ENCODE measurements at places on chromosomes 12 and 14. TPM values are rescaled to one million over a fixed set of nuclear protein-coding genes. Genes with fewer than 3 reads are reported as not detected.

The GZMH gene
- 6.6 TPM for polyA plus RNA-seq

The GNG2 gene
- 29.4 TPM for polyA plus RNA-seq

The NTN4 gene
- 39.0 TPM for polyA plus RNA-seq

The AMDHD1 gene
- 0.13 TPM for polyA plus RNA-seq

The RTN1 gene
- polyA plus RNA-seq = 0.93 TPM

The ARHGEF40 gene
- 34.3 TPM for polyA plus RNA-seq

The KRT71 gene
- not detected for polyA plus RNA-seq

The MYL2 gene
- polyA plus RNA-seq = not detected

The TMCC3 gene
- 7.4 TPM for polyA plus RNA-seq

The PMCH gene
- not detected for polyA plus RNA-seq

The KRT72 gene
- not detected for polyA plus RNA-seq

The DNAJC22 gene
- polyA plus RNA-seq = 0.58 TPM

The CLEC4C gene
- polyA plus RNA-seq = 0.47 TPM

The PSMD9 gene
- polyA plus RNA-seq = 25.6 TPM

The KRT6A gene
- 0.15 TPM for polyA plus RNA-seq

The ALX1 gene
- polyA plus RNA-seq = 0.05 TPM

Measured in ovary (tissue), 10 donors.